Activated T-cell treated with anti-CD3 and anti-CD28 coated beads, Interleukin-2, amount 50 U/mL, for 4 hours (primary cell): ENCODE measurements at places on chromosomes 4 and X. TPM values are rescaled to one million over a fixed set of nuclear protein-coding genes. Genes with fewer than 3 reads are reported as not detected.
A peak's percentile ranks its signal among the peaks of the same experiment; 100 is the strongest.

GRCh38 chr4:45043911-45044310 lies 317.6 kb upstream of the GNPDA2 start:
- DNase-seq, result no peak

- DNase-seq, result no peak
Measured at GRCh38 chr4:158122501-158122900, 50.3 kb downstream of the GASK1B start.

GRCh38 chr4:82780752-82781231 lies 17.8 kb downstream of the SCD5 start:
- no peak for DNase-seq

DNA sequence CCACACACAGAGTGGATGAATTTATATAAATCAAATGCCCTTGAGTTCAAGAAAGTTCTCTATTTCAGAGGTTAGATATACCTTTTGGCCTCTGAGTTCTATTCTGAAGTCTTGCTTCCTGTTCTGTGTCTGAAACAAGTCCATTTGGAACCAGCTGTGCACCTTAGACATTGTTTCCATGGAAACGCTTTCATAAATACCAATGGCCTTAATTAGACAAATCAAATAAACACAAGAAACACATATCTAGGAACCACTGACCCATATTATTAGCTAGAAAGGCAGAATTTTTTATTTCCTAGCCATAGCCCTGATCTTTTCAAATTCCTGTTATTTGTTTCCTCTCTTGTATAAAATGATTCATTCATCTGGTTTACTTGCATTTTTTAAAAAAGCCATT lies 8.4 kb upstream of the C4orf54 start:
- DNase-seq, result no peak

- DNase-seq, result no peak
Measured at GRCh38 chrX:132631579-132632232, 142.9 kb upstream of the MBNL3 start.

DNA sequence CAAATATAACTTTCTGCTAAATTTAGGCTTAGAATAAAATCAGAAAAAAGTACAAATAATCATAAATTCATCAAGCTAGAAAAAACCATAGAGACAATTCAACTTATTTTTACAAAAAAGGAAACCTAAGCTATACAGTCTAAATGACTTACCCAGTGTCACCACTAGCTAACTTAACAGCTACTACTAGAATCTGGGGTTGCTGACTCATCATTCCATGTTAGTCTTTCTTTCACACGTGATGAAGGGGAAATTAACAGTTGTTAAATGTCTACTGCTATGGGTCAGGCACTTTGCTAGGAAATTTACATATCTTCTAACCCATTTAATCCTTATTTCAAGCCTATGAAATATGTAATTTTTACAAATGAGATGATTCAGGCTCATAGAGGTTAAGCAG lies 349.3 kb upstream of the GALNT7 start:
- DNase-seq, result no peak

DNA sequence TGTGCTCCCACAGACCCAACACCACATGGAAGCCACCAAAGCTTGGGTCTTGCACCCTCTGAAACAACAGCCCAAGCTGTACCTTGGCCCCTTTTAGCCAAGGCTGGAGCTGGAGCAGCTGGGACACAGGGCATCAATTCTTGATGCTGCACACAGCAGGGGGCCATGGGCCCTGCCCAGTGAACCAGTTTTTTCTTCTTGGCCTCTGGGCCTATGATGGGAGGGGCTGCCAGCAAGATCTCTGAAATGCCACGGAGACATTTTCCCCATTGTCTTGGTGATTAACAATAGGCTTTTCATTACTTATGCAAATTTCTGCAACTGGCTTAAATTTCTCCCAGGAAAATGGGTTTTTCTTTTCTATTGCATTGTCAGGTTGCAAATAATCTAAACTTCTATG lies 49.0 kb downstream of the SPANXA2 start:
- DNase-seq, result no peak

The GAGE13 gene
- not detected for total RNA-seq

DNA sequence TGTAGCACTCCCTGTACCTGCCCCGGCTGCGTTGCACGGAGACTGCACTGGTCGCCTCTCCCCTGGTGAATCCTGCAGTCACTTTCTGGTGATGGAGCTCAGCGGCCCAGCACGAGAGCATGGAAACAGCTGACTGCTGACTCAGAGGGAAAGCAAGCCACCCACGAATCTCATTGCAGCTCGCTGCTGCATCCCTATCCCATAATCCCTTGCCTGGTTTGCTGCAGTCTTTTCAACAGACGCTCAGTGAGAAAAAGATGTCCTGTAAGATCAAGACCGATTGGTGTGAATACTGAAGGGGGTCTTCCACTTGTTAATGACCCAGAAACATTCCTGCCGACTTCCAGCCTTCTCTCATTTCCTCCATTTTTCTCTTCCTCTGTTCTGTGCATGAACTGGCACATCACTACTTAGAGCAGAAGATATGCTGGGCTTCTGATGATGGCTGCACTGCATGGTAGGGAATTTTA lies 52.9 kb downstream of the TRIM2 start:
- DNase-seq, result peak; percentile 15

GRCh38 chrX:22095286-22095685 lies 63.2 kb downstream of the PHEX start:
- DNase-seq, result no peak

The HTT-AS gene
- total RNA-seq, result not detected

DNA sequence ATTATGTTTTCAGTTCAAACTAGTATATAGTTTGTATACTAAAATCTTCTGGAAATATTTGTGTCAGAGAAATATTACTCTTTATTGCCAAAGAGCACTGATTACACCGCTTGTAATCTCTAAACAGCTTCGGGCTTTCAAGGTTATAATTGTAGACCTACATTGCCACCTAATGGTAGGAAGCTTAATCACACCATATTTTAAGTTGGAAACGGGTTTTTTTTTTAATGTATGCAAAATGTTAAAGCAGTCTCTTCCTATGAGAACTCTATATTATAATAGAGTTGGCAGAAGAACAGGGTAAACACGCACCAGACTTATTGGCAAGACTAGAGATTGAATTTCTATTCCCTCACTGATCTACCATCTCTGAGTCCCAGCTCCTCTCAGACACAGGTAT lies 19.5 kb upstream of the NFXL1 start:
- no peak for DNase-seq

- no peak for DNase-seq
Measured at GRCh38 chr4:84001876-84002569, 466.1 kb downstream of the GPAT3 start.

The ATP1B4 gene
- 0.10 TPM for total RNA-seq

- no peak for DNase-seq
Measured at GRCh38 chrX:110414679-110415439, 56.2 kb downstream of the RTL9 start.

GRCh38 chr4:78625073-78625472 lies 73.5 kb downstream of the ANXA3 start:
- DNase-seq, result no peak

The ARMCX4 gene
- total RNA-seq, result 4.6 TPM

The COX7B2 gene
- not detected for total RNA-seq

The SLC2A9 gene
- total RNA-seq, result 2.6 TPM

The CENPI gene
- 3.0 TPM for total RNA-seq

The IQCM gene
- total RNA-seq, result not detected

The NPY2R gene
- not detected for total RNA-seq

DNA sequence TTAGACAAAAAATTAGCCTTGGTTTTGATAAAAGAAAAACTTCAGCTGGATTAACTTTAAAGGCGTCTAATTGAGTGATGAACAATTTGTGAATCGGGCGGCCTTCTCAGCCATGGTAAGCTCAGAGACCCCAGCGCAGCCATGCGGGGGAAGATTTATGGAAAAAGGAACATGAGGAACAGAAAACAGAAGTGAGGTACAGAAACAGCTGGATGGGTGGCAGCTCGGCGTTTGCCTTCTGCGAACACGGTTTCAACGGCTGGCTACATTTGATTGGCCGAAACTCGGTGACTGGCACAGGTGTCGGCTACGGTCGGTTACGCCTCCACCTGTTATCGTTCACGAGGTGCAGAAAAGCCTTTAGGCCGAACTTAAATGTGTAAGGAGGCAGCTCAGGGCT lies 401.4 kb upstream of the FAT1 start:
- no peak for DNase-seq

DNA sequence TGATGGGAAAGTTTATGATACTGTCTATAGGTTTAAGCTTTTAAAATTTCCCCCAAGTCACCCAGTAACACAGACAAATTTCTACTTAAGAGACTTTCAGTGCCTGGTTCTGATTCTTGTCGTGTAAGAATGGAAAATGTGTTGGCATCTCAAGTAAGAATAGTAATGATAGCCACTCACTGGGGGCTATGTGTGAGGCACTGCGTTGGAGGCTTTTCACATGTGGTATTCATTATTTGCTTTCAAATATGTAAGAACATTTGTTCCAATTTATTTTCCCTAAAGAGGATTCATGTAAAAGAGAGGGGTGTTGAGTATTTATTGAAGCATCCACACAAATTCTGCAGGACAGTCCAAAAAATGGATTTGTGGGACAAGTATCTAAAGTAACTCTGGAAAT lies 143.6 kb downstream of the FNIP2 start:
- no peak for DNase-seq

- no peak for DNase-seq
Measured at GRCh38 chr4:38681281-38681991, 17.4 kb downstream of the KLF3 start.

GRCh38 chrX:129007631-129008030 lies 515.7 kb downstream of the SMARCA1 start:
- no peak for DNase-seq

DNA sequence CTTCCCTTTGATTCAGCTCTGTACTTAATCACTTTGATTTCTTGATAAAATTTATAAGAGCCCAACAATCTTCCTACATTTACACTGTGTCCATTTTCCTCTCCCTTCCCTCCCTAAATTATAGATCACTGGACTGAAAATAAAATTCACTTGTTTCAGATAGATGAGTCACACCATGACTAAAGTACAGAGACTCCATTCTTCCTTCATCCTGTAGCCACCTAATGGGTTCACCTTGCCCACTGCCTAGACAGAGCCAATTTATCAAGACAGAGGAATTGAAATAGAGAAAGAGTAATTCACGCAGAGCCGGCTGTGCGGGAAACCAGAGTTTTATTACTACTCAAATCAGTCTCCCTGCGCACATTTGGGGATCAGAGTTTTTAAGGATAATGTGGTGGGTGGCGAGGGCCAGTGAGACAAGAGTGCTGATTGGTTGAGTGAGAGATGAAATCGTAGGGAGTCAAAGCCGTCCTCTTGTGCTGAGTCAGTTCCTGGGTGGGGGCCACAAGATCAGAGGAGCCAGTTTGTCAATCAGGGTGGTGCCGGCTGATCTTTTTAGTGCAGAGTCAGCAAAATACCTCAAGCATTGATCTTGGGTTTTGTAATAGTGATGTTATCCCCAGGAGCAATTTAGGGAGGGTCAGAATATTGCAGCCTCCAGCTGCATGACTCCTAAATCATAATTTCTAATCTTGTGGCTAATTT lies 71.3 kb upstream of the MED14 start:
- no peak for DNase-seq

- no peak for DNase-seq
Measured at GRCh38 chrX:13427441-13428052, 107.7 kb upstream of the ATXN3L start.

The FRG2 gene
- not detected for total RNA-seq

The F8 gene
- total RNA-seq, result 1.5 TPM

DNA sequence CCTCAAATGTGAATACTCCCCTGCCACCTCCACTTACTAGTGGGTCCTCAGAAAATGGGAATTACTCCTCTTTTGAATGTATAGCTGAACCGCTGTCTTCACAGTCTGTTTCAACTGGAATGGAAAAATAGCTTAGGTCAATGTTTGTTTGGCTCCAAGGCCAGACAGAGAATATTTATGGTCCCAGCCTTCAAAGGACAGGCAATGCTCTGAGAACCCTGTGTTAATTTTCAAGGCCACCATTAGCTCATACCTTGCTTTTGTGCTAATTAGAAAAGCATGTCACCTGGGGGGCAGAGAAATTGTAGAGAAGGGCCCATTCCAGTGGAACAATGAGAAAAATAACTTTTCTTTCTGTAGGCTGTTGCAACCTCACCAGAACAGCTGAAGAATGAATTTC lies 4.6 kb upstream of the MORF4L2 start:
- no peak for DNase-seq

DNA sequence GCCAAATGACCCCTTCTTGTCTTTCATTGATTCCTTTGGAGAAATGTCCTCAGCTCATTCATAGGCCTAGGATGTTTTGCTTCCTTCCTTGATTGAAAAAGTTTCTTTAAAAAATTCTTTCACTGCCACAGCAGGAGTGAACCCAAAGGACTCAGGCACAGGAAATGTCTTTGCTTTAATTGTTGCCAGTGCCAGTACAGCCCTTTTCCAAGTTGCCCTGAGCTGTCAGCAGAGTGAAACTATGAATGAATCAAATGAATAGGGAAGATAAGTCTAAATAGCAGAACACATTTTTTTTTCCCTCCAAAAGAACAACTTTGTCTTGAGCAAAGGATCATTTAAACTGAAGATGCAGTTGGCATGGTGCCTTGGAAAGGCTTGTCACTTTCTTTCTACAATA lies 63.8 kb upstream of the SLC4A4 start:
- no peak for DNase-seq

The CLDN34 gene
- not detected for total RNA-seq

DNA sequence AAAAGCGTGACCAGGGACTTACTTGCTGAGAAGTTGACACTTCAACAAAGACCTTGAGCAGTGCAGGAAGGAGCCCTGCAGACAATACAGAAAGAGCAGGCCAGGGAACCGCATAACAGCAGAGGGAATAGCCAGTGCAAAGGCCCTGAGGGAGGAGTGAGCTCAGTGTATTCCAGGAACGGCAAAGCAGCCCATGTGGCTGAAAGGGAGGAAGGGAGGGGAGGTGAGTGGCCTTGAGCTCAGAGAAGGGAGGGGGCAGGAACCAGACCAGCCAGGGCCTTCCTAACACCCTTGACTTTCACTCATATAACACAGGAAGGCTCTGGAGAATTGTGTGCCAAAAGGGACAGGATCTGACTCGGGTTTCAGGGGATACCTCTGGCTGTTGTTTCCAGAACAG lies 112.2 kb downstream of the BCOR start:
- DNase-seq, result no peak

The IGSF1 gene
- not detected for total RNA-seq

The HPSE gene
- 5.0 TPM for total RNA-seq

GRCh38 chr4:76546327-76546726 lies 111.3 kb downstream of the SHROOM3 start:
- no peak for DNase-seq

The ABLIM2 gene
- 0.30 TPM for total RNA-seq

DNA sequence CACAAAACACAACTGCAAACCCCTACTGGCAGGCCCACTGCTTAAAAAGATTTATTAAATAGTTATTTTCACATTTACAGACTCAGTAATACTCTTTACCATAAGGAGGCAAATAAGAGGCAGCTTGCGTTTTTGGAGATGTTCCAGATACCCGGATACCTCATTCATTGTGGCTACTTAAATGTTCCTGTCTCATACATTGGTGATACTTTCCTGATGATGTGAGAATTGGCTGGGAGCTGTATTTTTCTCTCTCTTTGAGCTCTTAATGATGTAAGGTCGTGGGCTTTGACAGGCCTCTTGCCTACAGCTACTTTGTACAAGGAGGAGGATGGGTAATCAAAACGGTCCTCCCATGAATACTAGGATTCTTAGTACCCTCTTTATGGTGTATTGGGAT lies 101.5 kb downstream of the AKAP4 start:
- DNase-seq, result no peak

The IBSP gene
- not detected for total RNA-seq
